ENCODE measurements at places on chromosomes 7 and 10.

DNA sequence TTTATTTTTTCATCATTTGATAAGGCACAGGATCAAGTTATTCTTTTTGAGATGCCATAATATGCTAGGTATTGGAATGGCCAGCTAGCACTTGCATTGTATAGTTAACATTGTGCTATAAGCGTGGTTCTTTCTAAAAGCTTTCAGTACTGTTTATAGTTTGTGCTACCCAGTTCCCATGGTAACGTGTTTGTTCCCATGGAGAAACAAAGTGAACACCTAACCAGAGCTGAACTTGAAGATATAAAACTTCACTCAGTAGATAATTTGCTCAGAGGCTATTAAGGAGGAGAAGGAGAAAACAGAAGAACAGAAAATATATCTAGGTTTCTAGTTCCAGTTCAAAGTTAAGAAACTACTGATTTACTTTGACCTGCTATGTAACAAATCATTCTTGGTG lies 23.6 kb upstream of the ITGB8 start:
- peak; percentile 47 for DNase-seq

DNA sequence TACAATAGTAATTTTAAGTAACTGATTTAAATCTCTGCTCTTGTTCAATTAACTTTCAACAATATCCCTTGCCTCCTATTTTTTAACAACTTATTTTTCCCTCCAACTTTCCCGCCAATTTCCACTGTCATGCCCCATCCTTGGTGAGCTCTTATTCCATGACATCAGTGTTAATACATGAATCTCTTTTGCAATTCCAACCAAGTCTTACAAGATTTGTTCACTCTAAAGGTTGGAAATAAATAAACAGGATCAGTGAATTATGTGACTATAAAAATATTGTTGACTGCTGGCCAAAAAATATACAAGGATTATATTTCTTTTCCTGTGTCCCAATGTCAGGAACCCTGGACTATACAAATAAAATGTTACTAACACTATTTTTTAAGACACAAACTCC lies 21.0 kb upstream of the AGMO start:
- no peak for DNase-seq

DNA sequence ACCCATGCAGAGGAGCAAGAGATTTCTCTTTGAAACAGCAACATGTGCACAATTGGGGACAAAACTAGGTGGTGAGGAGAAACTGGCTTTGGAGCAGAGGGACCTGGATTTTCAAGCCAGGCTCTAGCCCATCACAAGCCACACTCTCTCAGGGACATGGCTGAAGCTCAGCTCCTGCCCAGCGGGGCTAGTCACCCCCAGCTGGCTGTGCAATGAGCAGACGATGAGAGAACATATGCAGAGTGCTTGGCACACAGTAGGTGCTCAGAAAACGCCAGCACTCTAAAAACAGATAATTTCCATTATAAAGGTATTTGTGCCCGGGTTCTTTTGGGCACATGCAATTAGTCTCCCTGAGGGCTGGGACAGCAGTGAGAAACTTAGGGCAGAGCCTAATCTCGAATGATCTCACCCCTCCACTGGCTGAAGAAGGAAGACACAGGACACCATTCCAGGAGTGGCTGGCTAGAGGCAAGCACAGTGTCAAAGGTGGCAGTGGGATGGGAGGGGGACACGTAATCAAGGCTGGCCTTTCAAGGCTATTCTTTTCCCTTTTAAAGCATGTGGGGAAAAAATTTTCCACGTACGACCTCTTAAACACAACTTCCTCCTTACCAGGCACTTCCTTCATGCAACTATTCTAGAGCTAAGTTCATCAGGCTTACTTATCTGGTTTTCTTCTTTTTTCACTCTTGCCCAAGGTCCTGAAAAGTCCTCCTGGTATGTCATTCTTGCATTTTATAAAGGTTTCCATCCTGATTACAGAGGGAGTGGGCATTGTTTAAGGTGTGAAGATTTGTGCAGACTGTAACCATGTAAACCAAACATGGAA lies 15.1 kb downstream of the FAM53B start:
- DNase-seq: no peak

GRCh38 chr7:159065852-159066480 lies 78.7 kb downstream of the VIPR2 start:
- DNase-seq: no peak

- peak; percentile 58 for DNase-seq
Measured at GRCh38 chr7:81715984-81716588, 53.8 kb downstream of the HGF start.

DNA sequence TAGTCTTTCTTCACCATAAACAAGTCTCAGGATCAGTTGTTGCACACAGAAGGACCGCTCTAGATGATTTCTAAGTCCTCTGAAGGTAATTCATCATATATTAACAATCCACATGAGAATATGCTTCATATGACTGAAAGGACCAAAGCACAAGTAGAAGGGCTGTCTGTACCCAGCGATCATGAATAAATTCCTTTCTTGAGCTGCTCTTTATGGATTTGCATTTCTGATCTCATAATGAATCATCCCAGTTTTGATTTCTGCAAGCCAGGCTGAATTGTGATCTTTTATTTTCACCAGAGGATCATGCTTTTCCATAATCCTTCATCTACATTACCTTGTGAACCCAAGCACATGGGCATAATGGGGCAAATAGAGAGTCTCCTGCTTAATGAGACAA lies 675.6 kb downstream of the MAGI2 start:
- DNase-seq: peak; percentile 24

- DNase-seq: no peak
Measured at GRCh38 chr7:113161050-113161449, 42.7 kb upstream of the SMIM30 start.

DNA sequence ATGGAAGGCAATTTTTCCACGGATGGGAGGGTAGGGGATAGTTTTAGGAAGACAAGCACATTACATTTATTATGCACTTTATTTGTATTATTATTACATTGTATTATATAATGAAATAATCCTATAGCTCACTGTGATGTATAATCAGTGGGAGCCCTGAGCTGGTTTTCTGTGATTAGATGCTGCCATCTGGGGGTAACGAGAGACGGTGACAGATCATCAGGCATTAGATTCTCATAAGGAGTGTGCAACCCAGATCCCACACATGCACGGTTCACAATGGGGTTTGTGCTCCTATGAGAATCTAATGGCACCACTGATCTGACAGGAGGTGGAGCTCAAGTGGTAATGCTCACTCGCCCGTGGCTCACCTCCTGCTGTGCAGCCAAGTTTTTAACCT lies 103.9 kb upstream of the STK17A start:
- no peak for DNase-seq

DNA sequence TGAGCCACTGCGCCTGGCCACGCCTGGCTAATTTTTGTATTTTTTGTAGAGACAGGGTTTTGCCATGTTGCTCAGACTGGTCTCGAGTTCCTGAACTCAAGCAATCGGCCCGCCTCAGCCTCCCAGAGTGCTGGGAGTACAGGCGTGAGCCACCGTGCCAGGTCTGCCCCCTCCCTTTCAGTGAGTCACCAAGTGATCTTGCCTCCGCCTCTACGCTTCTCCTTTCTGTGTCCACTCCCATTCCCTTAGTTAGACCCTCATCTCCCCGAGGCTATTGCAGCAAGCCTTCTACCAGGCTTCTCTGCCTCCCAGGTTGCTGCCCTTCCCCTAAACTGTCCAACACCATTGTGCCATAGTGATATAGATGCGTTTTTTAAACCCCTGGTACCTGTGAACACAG lies 32.9 kb downstream of the CDC123 start:
- no peak for DNase-seq

GRCh38 chr7:71626206-71626605 lies 494.3 kb downstream of the GALNT17 start:
- peak; percentile 47 for DNase-seq

DNA sequence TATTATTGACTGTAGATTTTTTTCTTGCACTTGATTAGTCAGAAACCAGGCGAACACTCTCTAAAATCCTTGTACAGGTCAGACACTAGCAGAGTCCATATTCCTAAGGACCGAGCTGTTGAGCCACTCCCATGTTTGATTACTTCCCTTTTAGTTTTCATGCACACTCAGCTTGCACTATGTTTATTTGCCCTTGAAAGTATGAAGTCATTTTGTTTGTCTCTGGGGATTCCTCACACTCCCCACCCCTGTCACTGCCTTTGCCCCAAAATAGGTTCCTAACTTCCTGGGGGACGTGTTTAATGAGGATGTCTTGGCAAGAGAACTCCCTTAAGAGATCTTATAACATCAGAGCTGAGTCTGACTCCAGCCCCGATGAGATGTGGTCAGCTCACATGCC lies 182.1 kb downstream of the EVX1 start:
- DNase-seq: no peak

GRCh38 chr10:112628951-112629609 lies 182.1 kb downstream of the VTI1A start:
- no peak for DNase-seq

- DNase-seq: peak; percentile 68
Measured at GRCh38 chr10:29412485-29412884, 123.6 kb downstream of the LYZL1 start.

DNA sequence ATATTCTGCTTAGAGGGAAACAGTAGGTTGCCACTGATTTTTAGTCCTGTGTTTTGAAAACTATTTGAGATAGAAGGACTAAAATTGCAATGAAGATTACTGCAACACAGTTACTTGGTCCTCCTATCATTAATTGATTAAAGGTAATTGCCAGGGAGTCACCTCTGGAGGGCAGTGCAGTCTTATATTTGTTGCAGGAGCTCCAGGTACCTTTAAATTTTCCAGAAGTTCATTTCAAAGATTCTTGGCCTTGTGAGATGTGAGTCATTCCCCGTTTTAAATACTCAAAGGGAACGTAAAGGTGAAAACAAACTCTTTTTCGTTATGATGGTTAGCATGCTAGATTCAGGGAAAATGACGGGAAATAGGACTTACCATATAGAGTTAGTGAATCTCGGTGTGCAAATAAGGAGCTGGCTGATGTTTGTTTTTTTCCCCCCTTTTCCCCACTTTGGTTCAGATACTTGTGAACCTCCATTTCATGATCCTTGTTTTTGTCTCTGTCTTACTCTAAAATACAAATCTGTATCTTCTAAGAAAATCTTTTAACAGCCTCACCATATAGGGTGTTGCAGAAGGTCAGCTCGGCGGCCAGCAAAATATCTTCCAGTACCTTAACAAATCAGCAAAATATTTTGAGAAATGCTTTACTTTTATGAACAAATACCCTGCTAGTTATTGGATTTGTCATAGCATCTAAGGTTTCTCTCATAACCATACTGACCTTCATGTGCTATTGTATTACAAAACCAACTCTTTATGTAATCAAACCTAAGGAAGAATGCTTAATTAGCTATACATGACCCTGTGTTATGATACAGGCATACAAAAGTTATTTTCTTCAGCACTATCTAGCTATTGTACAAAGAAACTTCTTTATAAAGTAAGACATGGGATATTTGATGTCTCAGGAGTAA lies 143.0 kb upstream of the HDAC9 start:
- peak; percentile 77 for DNase-seq

GRCh38 chr7:41858201-41858600 lies 155.3 kb upstream of the INHBA start:
- DNase-seq: no peak

DNA sequence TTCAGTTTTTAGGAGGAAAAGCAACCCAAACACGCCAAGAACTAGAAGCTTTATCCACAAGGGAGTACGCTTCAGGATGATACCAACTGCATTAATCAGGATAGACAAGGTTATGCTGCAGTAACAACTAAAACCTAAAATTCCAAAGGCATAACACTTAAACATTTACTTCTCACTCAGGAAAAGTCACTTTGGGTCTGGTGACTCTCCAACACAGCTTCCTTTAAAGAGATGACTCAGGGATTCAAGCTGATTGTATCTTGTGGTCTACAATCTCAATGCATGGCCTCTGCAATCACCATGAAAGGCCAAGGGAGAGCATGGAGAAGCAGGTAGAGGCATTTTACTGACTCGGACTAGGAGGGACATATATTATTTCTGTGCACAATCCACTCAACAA lies 315.8 kb downstream of the KCNMA1 start:
- no peak for DNase-seq

DNA sequence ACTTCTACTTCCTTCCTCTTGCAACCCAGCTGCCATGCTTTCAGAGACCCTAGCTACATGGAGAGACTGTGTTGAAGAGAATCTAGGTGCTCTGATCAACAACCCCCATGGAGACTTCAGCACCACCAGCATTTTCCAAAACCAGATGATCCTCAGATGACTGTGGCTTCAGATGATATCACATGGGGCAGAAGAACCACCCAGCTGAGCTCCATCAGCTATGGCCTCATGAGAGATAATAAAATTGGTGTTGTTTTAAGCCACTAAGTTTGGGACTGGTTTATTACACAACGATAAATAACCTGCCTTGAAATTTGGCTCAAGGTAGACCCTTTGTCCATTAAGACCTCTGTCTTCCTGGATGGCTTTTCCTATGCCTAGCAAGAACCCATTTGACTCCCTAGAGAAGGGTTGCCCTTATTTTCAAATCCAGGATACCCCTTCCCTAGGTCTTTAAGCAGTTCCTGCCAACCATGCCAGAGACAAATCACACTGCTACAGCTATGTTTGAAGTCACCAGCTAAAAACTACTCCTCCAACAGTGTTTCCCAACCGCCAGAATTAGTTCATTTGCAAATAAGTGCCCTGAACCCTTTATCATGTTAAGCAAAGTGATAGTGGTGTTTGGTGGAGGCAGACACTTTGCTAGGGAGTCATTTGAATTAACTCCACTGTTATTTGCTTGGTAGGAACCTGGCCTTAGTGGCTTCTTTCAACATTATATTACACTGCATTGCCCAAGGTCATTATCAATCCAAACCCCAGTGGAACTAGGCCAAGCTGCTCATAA lies 136.9 kb upstream of the PALS2 start:
- no peak for DNase-seq

- peak; percentile 51 for DNase-seq
Measured at GRCh38 chr7:101169838-101170551, 4.6 kb upstream of the VGF start.

DNA sequence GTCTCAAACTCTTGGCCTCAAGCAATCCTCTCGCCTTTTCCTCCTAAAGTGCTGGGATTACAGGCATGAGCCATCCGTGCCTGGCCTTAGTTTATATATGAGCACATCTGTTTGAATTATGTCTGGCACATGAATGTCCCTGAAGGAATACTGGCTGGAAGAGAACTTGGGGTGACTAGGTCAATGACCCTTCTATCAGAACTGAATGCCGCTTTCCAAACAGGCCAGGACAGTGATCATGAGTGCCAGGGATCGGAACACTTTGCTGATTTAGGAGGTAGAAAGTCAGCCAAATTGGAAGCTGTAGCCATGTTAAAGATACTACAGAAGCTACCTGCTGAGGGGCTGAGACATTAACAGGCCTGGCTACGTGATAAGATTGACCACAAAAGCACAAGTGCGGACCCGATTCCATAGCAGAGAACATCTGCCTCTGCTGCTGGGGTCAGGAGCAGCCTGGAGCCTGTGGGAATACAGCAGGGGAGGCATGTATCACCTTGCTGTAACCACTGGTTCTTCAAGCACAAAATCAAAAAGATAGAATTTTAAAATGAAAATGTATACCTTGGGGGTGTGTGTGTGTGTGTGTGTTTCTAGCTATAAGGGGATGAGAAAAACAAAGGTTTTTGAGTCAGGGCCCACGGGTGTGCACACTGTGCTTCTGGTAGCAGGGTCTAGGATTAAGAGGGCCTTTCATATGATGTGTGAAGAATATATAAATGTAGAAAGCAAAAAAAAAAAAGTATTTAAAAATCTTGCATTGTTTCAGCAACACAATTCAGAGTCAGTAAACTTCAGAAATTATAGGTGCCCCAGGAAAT lies 293.7 kb downstream of the BBS9 start:
- DNase-seq: no peak

Data from iris pigment epithelial cell (primary cell).